Gastrocnemius medialis (tissue), 4 donors: ENCODE measurements at places on chromosomes 12 and 14. TPM values are rescaled to one million over a fixed set of nuclear protein-coding genes. Genes with fewer than 3 reads are reported as not detected.
A peak's percentile ranks its signal among the peaks of the same experiment; 100 is the strongest.

GRCh38 chr14:81301813-81302212 is 81.1 kb upstream of the GTF2A1 start:
- peak; percentile 15 for DNase-seq

DNA sequence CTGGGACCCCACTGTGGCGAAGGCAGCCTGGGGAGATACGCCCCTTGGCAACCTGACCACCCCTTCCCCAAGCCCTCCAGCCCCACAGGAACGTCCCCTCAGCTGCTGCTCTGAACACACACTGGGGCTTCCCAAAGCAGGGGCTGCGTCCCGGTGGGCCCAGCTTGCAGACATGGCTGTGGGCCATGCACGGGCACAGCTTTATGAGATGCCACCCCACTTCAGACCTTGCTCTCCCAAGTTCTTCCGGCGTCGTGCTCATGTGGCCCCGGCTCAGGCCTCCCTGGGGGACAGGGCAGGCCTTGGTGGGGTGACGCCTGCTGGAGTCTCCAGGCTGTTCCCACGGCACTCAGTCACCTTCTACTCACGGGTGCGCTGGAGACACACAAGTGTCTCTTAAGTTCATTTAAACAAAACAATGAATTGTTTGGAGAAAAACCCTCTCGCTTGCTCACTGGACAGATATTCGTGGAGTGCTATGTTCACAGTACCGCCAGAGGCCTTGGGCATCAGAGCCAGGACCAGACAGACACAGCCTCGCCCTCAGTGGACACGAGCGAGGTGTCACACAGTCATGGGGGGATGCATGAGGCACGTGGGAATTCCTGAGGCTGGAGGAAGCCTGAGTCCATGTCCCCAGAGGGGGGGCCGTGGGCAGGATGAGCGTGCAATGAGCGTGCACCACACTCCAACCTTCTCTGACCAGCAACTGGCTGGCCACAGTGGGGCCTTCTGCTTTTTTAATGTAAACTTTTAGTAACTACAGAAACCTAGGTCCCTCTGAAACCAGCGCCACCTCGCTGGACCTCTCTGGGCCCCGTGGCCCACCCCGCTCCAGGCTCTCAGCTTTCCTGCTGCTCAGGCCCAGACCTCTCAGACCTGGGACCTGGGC is 4.3 kb downstream of the GALNT9 start:
- DNase-seq = no peak

GRCh38 chr12:85016413-85016812 is 19.7 kb downstream of the TSPAN19 start:
- DNase-seq = peak; percentile 7

DNA sequence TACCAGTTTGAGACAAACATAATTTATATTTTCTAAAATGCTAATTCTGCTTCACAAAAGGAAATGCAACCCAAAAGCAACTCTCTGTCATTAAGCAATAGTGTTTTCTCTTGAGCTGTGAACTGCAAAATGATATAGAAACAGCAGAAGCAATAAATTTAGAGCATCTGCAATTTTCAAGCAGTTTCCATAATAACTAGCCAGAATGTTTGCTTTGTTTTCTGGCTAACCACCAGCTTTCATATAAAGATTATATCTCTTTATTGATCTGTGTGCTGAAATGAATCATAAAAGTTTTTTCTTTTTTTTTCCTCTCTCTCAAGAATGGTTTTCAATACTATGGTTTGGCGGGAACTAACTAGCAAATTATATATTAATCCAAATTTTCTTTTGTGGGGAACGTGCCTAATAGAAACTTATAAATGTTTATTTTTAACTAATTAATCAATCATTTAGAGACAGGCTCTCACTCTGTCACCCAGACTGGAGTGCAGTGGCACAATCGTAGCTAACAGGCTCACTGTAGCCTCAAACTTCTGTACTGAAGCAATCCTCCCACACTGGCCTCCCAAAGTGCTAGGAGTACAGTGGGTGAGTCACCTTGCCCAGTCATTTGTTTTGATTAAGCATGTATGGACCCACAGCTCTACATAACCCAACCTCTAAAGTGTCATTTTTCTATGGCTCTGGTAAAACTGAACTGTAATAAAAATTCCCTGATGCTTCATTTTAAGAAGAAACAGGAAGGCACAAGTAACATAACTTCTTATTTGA is 830.1 kb upstream of the MGAT4C start:
- DNase-seq = no peak

GRCh38 chr14:102554821-102555819 is 37.3 kb upstream of the RCOR1 start:
- no peak for DNase-seq

DNA sequence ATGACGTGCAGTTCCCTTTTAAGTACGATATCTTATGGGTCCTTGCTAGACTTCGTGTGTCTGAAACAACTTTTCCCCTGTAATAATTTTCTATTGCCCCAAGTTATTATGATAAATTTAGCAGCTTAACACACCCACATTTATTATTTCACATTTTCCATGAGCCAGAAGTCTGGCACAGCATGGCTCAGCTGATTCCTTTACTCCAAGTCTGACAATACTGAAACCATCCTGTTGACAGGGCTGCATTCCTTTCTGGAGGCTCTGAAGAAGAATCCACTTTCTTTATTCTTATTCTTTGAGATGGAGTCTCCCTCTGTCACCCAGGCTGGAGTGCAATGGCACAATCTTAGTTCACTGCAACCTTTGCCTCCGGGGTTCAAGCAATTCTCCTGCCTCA is 80.9 kb downstream of the DENND5B start:
- DNase-seq = no peak

The CCDC184 gene
- 2.0 TPM for total RNA-seq
